GM12891 (cell line): ENCODE measurements at places on chromosomes 2 and 18.

DNA sequence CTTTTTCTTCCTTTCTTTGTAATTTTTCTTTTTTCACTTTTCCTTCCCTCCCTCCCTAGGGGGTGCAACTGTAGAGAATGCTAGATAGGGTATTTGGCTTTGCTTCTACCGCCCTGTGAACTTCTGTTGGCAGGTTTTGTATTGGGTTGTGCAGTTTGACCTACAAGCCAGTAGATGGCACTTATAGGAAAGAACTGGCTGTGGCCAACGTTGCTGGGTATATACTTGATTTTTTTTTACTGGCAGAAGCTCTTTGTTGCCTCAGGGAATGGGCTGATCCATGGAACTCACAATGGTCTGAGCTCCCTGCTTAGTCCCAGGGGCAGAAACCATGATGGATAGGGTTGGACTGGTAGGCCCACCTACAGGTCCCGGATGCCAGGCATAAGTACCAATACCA, 1019.5 kb upstream of the LRRTM1 start:
- no peak for DNase-seq

DNA sequence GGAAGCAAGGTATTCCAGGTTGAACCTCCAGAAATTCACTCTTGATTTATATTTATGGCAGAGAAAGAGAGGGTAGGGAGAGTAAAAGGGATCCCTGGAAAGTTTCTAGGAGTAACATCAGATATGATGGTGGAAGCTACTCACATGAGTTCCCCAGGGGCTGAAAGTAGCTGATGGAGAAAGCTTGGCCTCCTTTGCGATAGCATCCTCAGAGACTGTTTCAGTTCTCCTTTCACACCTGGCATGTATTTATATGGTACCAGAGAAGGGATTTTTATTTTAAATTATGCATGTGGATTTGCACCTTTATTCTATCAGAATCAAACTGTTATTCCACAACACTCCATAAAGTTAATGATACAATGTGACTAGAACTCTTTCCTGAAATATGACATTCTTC, 126.3 kb upstream of the OSR1 start:
- no peak for DNase-seq

DNA sequence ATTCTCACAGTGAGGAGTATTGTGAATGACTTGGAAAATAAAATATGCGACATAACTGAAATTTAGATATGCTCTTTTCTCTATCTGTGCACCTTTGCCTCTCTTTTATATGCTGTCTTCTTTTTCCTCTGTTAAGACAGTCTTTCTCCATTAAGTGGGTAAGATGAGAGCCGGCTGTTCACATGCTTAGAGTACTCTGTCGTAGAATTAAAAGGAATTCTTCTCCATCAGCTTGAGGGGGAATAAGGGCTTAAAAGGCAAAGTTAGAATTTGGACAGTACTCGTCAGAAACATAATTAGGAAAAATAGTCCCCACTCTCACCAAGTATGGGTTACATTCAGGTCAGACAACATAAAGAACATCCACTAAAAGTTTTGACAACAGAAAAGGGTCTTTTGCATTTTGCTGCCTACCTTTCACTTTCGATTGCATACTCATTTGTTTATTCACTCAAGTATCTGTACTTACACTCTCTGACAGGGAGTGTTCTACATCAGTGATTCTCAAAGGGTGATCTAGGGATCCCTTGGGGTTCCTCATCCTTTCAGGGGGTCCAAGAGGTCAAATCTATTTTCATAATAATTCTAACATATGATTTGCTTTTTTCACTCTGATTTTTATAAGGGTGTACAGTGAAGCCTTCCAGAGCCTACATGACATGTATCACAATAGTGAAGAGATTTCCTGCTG, 48.0 kb downstream of the ARHGAP15 start:
- DNase-seq = peak; percentile 14

DNA sequence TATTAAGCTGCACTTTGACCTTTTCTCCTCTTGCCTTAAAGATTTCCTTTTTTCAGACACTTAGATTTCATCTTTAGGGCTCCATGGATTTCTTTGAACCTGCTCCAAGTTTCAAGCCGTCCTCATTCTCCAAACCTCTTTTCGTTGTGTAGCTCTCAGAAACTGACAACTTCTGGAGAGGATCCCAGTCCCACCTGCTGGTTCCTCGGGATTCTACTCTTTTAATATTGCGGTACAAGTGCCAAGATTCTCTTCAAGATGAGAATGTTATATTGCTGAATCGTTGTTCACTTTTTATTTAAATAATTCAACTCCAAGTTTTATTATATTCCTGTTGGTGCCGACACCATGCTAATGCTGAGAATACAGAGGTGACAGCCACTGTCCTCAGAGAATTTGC, 141.1 kb downstream of the CDH20 start:
- DNase-seq = no peak

DNA sequence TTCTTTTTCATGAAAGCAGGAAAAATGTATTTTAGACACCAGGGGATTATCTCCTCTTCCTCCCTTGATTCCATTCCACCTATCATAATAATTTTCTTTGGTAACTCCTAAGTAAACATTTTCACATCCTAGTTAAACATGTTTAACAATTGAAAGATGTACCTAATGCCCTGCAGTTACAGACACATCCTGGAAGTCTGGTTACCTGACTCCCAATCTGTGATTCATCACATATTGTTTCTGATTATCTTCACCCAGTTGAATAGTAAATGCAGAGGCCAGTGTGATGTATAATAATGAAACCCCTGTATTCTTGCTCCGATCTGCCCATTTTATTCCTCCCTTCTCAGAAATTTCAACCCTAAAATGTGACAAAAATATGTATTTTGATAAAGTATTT, 1237.6 kb upstream of the LRRTM1 start:
- DNase-seq = no peak

- no peak for DNase-seq
Observed at GRCh38 chr2:20478961-20479360, 32.1 kb downstream of the RHOB start.

- DNase-seq = no peak
Observed at GRCh38 chr2:46844034-46844433, 71.6 kb downstream of the MCFD2 start.

- DNase-seq = no peak
Observed at GRCh38 chr2:131425231-131425941, 50.5 kb upstream of the TUBA3D start.

DNA sequence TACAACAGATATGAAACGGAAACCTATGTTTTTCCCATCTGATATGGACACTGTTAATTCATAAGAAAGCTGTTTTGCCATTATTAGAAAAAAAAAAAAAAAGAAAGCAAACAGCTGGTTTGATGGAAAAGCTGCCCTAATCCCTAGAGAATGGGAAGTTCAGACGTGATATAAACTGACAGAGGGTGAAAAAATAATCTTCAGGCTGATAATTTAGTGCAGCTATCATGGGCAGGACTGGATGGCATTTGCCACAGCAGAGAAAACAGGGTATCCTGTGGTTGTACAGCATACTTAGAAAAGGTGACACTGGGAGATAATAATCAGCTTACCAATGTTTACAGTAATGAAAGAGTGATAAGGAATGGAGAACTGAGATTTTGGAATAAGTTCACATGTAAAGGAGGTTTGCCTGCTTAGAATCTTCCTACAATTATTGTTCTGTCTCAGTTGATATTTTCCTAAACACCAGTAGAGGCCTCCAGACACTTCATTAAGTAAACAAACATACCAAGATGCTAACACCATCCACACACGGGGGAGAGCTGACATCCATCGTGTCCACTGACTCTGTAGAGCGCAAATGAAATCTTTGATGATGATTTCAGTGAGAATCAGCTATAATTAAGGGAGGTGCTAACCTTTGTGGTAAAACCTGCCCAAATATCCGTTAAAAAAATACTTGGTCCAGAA, 211.6 kb upstream of the MMADHC start:
- DNase-seq = no peak

- DNase-seq = no peak
Observed at GRCh38 chr2:134301928-134302260, 48.0 kb downstream of the MGAT5 start.

- no peak for DNase-seq
Observed at GRCh38 chr2:161384864-161385263, 31.2 kb upstream of the TBR1 start.

GRCh38 chr2:172113617-172114016, 10.9 kb upstream of the DLX2 start:
- DNase-seq = no peak

GRCh38 chr2:65639156-65639864, 206.9 kb upstream of the SPRED2 start:
- no peak for DNase-seq

- no peak for DNase-seq
Observed at GRCh38 chr18:68532328-68532885, 182.5 kb downstream of the TMX3 start.

GRCh38 chr2:196520605-196521004, 118.9 kb upstream of the CCDC150 start:
- DNase-seq = no peak

- DNase-seq = no peak
Observed at GRCh38 chr2:3071685-3072263, 305.8 kb downstream of the EIPR1 start.

GRCh38 chr2:10826026-10826425, 13.4 kb upstream of the PDIA6 start:
- no peak for DNase-seq

- DNase-seq = no peak
Observed at GRCh38 chr2:88452980-88453582, 588 bp upstream of the FOXI3 start.

DNA sequence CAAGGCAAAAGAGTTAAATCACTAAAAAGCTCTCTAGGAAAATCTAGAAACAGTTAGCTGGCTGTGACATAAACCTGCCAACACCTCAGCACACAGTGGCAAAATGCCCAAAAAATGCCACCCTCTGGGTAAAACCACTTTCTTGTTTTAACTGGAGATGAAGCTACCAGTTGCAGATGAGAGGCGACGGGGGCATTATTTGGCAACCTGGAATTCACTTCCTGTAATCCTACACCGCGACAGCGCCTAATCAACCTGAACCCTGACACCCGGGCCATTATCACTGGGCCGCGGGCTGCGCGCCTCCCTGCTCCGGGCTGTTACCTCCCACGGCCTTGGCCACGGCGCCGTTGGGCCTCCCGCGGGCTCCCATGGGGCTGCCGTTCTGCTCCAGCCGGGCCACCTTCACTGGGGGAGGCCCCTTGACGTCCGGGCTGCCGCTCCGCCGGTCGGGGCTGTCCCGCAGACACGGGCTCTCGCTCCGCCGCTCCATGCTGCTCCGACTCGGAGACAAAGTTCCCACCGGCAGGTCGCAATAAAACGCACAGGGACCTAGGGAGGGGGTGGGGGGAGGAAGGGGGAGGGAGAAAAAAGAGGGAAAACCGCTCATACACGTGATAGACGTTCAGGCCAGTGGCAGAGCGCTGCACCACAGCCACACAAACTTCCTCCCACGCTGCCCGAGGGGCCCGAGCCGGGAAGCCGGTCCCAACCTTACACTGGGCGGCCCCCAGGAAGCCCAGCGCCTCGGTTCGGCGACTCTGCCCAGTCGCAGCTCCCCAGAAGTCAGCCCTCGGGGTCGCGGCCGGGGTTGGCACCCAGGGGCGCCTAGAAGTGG, 2.0 kb downstream of the SATB2 start:
- DNase-seq = peak; percentile 5

DNA sequence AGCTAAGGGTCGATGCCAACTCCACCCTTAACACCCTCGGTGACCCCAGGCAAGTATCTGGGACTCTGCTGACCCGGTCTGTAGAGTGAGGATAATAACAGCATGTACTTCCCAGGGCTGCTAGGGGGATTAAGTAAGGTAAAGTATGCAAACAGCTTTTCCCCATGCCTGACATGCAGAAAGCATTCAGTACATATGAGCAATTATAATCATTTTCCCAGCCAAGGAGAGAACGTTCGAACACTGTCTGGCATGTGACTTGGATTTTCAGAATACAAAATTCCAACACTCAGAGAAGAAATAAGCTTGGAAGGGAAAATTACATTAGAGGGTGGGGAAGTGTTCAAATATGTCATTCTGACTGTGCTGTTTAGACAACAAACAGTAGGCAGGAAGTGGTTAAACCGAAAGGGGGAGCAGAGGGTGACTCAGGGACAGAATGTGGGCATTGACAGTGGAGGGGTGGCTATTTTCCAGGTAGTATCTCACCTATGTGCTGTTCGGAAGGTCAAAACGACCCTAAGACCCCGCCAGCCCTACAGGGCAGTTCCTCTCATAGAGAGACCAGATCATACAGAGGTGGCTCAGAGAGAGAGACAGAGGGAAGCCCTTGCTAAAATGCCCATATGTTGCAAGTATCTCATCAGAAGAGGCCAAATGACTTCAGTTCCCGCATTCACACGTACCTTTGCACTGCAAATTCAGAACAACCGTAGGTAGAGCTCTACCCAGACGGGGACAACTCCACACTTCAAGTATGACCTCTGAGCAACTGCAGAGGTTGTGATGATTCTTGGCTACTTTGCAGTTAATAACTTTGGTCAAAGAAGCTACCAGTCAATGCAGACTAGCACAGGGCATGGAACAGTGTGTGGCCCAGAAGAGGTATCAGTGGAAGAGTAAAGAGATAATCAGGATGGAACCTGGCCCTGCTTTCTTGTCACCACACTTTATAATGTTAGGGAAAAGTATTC, 14.8 kb downstream of the ASPRV1 start:
- peak; percentile 57 for DNase-seq

GRCh38 chr2:191933307-191934105, 86.6 kb upstream of the CAVIN2 start:
- DNase-seq = no peak

DNA sequence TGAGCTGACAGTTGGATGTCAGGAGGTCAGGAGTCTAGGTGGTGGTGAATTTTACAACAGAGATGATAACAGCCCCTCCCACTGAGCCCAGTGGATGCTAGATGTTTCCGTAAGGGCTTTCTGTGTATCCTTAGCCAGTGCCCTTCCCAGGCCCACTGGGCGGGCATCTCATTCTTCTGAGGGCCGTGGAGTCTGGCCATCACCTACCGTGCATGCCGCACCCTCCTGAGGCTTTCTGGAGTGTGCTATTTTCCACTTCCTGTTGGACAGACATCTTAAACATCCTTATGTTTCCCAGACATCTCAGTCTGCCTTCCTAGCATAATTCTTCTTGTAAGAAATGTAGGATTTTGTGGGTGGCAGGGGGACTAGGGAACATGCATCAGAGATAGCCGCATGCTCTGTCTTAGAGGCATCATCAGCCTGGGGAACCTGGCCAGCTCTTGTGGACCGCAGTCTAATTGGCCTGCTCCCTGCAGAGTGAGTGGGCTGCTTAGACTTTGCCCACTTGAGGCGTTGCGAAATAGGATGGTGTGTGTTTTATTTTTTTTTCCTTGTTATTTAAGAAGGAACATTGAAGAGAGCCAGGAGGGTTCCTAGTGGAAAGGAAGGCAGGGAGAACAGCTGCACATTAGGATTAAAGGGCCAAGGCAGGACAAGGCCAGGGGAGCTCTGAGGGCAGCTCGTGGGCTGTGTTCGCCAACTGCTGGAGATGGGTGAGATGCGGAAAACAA, 135.8 kb downstream of the SH3RF3 start:
- no peak for DNase-seq

- DNase-seq = peak; percentile 43
Observed at GRCh38 chr2:9336241-9336575, 87.1 kb downstream of the ITGB1BP1 start.

DNA sequence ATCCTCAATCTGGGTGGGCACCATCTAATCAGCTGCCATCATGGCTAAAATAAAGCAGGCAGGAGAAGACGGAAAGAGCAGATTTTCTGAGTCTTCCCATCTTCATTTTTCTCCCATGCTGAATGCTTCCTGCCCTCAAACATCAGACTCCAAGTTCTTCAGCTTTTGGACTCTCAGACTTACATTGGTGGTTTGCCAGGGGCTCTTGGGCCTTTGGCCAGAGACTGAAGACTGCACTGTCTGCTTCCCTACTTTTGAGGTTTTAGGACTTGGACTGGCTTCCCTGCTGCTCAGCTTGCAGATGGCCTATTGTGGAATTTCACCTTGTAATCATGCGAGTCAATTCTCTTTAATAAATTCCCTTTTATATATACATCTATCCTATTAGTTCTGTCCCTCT, 36.6 kb downstream of the DIPK1C start:
- DNase-seq = no peak
